ENCODE measurements at places on chromosomes 16 and 17. TPM values are rescaled to one million over a fixed set of nuclear protein-coding genes. Genes with fewer than 3 reads are reported as not detected.

- no peak for DNase-seq
Observed at GRCh38 chr17:13153036-13153435, 135.2 kb upstream of the ELAC2 start.

- DNase-seq: peak; percentile 73
Observed at GRCh38 chr16:55370762-55371482, 46.9 kb downstream of the IRX6 start.

- DNase-seq: no peak
Observed at GRCh38 chr16:79339863-79340262, 260.7 kb downstream of the MAF start.

DNA sequence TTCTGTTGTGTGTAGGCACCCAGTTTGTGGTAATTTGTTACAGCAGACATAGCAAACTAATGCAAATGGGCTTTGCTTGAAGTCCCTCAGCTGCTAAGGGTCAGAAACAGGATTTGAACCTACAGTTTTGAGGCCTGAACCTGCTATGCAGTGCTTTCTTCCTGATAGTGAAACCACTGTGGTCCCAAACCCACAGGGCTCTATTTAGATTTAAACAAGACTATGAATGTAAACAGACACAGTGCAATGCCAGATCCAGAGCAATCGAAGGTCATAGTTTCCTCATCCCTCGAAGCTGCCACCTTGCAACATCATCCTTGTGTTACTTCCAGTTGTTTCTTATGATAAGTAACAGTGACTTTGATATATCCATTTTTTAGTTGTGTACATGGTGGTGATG is 630.2 kb downstream of the WWOX start:
- DNase-seq: no peak

GRCh38 chr17:8621585-8621984 is 8.9 kb downstream of the MYH10 start:
- no peak for DNase-seq

- DNase-seq: no peak
Observed at GRCh38 chr16:18048853-18049546, 287.5 kb downstream of the NPIPA8 start.

GRCh38 chr17:75689441-75689873 is 22.3 kb downstream of the SAP30BP start:
- peak; percentile 61 for DNase-seq

DNA sequence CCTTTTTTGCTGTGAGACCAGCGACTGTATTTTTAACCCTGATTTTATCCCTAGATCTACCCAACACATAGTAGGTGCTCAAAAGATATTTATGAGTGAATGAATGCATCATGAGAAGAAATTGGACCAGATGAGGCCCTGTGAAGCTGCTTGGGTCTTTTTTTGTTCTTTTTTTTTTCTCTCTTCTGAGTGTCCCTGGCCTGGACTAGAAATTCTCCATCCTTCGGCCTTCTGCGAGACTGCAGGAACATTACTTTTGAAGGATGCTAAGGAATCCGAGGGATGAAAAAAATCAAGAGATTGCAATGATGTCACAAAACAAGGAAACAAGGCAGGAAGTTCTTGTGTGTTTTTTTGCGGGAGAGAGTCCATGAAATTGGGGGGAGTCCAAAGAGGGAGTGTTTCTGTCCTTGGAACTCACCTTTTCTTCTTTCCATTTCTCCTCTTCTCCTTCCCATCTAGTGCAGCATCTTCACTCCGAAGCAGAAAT is 560 bp upstream of the RUSF1 start:
- DNase-seq: peak; percentile 22

Gene PYDC1
- total RNA-seq: not detected

Gene CD300E
- total RNA-seq: not detected

- no peak for DNase-seq
Observed at GRCh38 chr17:81367171-81367570, 28.1 kb upstream of the BAHCC1 start.

DNA sequence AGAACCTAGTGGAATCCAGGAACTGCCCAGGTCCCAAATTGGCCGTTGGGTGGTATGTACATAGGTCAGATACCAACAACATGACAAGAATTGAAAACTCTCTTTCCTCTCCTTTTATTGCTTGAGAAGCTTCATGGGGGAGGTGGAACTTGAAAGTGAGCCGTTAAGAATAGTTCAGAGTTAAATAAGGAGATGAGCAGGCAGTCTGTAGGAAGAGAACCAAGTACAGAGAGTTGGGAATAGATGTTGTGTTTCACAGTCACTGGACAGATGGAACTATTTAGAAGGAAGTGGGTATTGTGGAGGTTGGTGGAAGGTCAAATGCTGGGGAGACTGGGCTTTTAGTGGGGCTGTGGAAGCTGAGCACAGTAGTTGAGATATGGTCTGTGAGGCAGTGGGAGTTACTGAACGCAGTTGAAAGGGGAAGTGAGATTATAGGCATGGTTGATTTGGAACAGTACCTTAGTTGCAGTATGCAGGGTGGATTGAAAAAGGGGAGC is 26.4 kb downstream of the ARHGAP44 start:
- DNase-seq: peak; percentile 17

DNA sequence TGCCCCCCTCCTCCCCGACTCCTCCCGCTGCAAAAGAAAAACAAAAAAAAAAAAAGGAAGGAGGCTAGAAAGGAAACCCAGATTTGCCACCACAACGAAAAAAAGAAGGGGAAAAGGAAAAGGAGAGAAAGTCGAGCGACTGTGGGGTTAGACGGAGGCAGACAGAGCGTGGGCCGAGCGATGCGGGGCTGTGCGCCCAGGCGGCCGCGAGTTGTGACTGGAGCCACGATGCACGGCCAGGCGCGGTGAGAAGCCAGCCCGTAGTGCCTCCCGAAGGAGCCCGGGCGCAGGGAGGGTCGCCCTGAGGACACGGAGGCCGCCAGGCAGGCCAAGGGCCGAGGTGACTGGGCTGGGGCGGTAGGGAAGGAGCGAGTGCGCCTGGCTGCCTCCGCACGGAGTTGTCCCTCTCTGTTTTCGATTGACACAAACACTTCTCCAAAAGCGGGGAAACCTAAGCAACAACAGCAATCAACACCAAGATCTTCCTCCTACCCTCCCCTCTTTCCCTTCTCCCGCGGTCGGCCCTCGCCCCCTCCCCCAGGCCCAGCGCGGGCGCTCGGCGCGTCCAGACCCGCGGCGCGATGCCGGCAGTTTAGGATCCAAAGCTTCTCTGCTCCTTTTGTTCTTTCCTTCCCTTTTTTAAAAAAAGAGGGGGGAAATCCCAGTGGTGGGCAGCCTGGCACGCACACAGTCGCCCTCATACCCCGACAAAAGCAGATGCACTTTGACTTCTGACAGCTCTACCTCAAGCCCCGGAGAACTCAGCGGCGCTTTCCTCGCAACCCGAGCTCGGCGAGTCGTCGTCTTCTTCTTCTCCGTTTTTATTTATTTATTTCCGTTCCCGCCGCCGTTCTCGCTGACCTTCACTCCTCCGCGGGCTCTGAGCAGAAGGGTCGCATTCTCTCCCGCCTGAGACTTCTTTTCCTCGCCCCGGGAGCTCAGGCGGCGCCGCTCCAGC is at the start of gene LHX1:
TSS of gene LHX1 (plus strand) at position 475 of the 958 bp plus-strand sequence. CDS start 723 bp downstream, outside the sequence.
- no peak for DNase-seq

Gene CTDNEP1
- total RNA-seq: 25.5 TPM

- no peak for DNase-seq
Observed at GRCh38 chr17:33229499-33229898, 63.6 kb downstream of the ASIC2 start.
